ENCODE measurements at places on chromosomes 2 and 18.

DNA sequence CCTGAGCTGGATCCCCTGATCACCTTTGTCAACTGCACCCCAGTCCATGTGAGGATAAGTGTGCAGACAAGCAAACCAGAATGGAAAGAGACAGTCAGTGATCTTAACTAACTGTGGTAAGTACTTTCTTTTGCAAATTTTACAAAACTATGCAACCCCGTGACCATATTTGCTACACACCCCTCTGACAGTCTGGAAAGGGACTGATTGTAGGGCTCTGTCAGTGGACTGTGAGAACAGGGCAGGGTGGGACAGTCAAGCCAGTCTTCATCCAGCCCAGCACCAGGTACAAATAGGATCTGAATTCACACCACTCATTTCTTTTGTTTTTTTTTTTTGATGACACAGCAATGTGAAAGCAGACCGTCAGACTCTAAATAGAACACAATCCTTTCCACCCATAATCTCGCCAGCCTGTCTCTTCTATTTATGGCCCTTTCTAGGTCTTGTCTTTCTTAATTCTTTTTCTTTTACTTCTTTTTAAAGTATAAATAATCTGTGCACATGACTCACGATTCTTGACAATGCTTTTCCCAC is 165.6 kb downstream of the ARL6IP6 start:
- no peak for DNase-seq

DNA sequence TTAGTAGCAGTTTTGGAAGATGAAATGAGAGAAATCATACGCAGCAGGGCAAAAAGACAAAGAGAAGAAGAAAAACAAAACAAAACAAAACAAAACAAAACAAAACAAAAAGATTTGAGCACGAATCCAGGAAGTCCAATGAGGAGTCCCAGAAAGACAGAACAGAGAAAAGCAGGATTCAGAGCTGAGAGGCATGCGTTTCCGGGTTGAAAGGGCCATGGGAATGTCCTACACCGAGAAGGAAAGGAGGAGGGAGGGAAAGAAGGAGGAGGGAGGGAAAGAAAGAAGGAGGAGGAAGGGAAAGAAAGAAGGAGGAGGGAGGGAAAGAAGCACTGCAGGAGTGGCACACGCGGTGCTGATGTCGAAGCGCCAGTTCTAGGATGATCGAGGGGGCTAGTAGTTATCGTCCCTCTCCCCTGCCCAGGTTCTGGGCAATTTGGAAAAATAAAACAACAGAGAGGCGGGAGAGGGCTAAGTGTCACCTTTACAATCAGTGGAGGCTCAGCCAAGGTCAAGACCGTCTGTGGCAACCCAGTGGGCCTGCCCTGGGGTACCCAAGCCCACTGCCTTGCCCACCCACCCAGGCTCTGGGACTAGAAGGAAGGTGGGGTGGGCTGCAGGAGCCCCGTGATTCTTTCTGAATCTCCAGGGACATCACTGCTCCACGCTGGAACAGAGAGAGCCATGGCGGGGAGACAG is 68.4 kb downstream of the TWIST2 start:
- no peak for DNase-seq

DNA sequence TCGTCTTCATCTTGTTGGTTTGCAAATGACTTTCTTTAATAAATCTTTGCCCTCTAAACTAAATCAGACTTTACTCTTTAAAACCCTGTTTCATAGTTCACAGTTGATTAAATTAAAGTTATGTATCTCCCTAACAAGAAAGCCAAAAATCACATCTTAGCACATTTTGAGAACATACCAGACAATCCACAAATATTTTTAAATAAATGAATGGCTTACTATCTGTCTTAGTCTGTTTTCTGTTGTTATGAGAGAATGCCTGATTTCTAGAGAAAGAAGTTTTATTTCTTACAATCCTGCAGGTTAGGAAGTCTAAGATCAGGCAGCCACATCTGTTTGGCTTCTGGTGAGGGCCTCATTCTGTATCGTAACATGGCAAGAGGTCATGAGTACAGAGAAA is 1090.2 kb upstream of the PIK3C3 start:
- no peak for DNase-seq

DNA sequence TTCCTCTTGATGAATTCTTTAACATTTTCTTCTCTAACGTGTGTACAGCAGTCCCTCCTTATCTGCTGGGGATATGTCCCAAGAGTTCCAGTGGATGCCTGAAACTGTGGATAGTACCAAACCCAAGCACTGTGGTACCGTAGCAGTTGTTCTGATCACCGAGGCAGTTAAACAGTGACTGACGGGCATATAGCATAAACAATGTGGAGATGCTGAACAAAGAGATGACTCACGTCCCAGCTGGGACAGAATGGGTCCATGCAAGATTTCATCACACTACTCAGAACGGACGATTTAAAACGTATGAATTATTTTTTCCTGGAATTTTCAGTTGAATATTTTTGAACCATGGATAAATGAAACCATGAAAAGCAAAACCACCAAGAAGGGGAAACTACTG is 54.5 kb upstream of the SPAG16 start:
- DNase-seq = no peak

- DNase-seq = no peak
Observed at GRCh38 chr18:54805571-54806334, 22.5 kb upstream of the RAB27B start.

GRCh38 chr2:173760553-173760952 is 204.6 kb downstream of the SP3 start:
- no peak for DNase-seq

DNA sequence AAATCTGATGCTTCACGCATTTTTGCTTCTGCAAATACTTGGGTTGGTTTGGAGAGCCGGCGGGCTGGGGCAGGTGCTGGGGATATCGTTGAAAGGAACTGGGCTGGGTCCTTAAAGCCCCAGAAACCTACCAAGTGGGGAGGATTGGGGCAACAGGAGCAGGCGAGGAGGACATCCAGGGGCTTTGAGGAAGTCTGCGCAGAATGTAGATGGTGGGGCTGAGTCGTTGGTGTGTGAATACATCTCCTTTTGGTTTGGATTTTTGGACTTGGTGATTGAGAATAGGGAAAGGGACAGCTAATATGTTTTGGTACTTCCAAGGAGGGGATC is 1.1 kb downstream of the DCC start:
- DNase-seq = no peak

- DNase-seq = no peak
Observed at GRCh38 chr2:5242751-5243150, 449.4 kb upstream of the SOX11 start.

DNA sequence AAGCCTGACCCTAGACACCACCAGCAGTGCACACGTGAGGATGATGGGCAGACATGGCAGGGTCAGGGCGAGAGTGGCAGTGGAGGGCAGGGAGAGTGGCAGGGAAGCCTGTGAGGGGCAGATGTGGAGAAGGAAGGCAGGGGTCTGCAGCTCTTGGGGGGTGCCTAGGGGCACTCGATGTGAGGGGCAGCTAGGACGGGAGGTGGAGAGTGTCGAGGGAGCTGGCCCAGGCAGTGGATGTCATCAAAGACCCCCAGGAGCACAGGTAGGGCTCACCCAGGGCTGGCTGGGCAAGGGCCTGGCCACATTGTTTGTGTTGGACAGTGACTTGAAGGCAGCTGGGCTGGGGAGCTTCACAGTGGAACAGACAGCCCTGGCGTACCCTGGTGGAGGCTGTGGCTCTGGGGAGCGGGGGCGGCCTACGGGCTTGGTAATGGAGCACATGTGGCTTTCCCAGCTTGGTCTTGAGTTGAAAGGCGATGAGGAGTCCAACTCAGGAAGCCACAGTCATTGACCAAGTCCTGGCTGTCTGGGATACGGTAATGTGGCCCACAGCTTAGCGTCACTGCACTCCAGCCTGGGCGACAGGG is 87.1 kb downstream of the RTP5 start:
- no peak for DNase-seq

DNA sequence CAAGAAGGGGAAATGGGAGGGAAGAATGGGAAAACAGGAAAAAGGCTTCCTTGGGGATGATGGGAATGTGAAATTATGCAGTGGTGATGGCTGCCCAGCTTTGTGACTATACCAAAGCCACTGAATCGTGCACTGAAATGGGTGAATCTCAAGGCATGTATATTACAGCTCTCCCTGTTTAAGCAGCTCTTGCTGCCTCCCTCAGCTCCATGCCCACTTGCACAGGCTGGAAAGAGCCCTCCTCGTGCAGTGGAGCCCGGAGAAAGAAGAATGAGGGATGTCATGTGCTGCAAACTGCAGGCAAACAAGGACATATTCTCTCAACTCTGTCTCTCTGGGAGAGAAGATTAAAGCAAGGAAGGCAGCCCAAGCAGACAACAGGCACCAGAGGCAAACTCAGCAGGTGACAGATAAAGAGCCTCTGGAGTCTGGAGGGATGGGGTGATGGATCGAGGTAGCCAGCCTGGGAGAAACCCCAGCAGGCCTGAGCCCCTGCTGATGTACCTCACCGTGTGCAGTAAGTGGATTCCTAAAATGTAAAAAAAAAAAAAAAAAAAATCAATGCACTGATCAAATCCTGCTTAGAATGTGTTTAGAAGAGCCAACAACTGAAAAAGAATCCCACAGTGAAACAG is 62.4 kb upstream of the SLC66A3 start:
- DNase-seq = no peak

- no peak for DNase-seq
Observed at GRCh38 chr2:46535896-46536295, 56.5 kb downstream of the TMEM247 start.

- DNase-seq = no peak
Observed at GRCh38 chr2:210210185-210210584, 15.1 kb downstream of the ACADL start.

DNA sequence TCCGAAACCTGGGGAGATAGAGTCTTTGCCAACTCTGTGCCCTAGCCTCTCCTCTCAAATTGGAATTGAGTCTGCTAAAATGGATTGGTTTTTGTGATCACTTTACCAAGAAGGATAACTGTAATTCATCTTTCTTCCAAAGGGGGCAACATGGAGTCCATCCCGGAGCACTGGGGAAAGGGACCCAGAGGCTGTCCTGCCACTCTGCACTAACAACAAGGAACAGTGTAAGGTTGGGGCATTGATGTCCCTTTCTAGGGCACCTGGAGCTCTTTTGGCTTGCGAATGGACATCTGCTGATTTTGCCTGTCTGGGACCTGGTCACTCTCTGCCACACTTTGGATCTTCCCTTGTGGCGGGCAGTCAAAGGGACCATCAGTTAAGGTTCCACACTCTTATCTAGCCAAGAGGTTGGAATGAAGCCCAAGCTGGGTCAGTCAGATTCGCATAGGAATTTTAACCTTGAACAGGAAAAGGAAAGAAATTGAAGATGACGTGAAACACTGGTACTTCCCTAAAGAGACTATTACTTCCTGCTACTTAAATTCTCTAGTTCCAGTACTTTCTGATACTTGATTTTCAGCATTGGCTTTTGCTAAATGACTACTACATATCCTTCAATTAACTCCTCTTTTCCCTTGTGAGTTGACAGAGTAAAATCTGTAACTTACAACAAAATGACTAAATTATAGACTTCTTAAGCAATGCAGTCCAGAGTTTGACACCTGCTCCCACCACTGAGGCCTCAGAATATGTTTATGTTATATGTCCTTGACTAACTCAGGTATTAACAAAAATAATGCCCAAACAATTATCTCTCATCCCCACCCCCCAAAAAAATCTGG is 64.7 kb upstream of the KLF7 start:
- peak; percentile 25 for DNase-seq

- DNase-seq = no peak
Observed at GRCh38 chr2:233042549-233042948, 10.1 kb downstream of the NEU2 start.

- no peak for DNase-seq
Observed at GRCh38 chr2:157528963-157529751, 85.3 kb upstream of the CYTIP start.

GRCh38 chr2:195051401-195051800 is 605.6 kb upstream of the SLC39A10 start:
- DNase-seq = no peak

DNA sequence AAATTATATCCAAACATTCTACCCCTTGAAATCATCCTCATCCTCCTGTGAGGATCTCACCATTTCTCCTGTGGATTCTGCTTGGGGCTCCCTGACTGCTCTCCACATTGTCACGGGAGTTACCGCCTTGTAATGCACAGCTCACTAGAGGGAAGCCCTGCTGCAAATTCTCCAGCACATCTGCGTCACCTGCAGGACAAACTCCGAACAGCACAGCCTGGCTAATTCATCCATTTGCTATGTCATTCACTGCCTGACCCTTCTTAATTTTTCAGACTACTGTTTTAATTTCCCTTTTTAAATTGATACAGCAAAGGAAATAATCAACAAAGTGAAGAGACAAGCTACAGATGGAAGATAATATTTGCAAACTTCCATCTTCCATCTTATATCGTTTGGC is 627.4 kb downstream of the FBXO15 start:
- DNase-seq = no peak

DNA sequence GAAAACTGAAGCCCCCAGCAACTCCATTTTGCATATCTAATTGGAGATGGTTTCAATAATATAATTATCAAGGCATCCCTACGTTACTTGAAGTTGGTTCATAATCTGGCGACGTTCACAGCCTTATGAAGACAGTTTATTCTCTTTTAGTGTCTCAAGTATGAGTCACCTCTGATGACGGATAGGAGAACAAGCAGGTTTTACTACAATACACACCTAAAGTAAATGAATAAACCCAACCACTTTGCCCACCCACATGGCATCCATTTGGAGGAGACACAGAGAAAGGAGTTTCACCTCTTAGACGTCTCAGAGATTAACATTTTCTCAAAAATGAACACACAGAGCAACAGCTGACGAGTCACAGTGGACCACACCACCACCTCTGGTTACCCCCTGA is 40.8 kb downstream of the BCL11A start:
- DNase-seq = no peak

DNA sequence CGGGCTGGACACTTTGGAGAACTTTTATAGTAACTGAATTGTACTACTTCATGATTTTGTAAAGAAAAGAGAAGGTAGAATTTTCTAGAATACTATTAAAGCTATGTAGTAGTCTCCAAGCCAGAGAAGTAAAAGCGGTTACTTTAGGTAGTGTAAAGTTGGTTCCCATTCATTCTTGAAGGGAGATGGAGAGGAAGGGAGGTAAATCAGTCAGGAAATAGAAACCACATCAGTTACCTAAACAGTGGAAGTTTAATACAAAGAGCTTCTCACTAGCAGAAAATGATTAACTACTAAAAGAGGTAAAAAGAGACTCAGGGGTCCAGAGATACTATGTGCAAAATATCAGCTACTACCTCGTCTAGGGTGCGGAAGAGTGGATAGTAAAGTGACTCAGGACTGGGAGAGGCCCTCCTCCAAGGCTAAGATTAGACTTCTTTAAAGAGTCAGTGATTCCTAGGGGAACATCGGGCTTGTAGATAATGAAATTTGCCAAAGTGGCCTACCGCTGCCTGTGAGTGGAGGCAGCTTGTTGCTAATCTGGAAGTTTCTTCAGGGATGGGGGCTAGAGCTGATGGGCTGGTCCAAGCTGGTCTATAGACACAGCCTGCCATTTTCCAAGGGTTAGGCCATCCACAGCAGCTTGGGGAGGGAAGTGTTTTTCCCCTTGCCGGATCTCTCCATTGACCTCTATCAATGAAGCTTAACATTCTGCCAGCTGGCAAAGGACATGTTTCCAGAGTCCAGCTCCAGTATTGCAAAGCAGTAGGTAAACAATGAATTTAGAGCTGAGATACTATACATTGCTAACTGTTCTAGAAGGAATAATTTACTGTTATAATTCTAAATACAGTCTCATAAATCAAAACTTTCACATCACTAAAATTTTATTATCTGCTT is 246.4 kb upstream of the BOD1L2 start:
- no peak for DNase-seq

- peak; percentile 68 for DNase-seq
Observed at GRCh38 chr2:195559431-195559914, 97.6 kb upstream of the SLC39A10 start.
